ENCODE measurements at places on chromosomes 11 and 22.
A peak's percentile ranks its signal among the peaks of the same experiment; 100 is the strongest.

GRCh38 chr11:35170503-35170902, 31.5 kb downstream of the CD44 start:
- DNase-seq = no peak

DNA sequence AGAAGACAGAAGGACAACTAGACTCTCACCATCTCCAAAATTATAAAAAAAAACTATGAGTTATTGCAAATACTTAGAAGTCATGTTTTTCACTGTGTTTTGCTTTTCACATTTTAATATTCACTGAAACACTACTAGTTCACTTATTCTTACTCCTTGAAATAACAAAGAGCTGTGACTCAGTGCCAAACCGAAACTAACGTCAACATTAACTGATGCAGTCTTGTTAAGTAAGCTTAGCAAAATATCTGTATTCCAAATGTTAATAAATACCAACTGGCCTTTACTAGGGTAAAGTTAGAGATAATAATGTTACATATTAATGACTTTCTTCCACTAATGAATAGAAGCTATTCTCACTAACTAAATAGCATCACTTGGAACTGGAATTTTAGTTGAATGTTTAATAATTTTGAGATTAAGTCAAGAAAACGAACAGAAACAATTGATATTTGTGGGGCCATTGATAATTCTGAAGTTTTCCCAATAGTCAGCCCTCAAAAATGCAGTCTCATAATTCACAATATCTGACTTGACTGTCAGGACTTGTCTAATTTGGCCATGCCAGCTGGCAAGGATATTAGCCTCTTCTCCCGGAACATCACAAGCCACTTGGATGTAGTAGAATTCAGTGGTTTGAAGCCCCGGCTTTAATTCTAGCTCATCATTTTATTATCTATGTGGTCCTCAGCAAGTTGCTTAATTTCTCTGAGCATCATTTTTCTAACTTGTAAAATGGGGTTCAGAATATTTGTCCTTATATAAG, 230.1 kb upstream of the DDI1 start:
- DNase-seq = no peak

GRCh38 chr22:39215070-39215396, 29.7 kb downstream of the PDGFB start:
- DNase-seq = no peak

DNA sequence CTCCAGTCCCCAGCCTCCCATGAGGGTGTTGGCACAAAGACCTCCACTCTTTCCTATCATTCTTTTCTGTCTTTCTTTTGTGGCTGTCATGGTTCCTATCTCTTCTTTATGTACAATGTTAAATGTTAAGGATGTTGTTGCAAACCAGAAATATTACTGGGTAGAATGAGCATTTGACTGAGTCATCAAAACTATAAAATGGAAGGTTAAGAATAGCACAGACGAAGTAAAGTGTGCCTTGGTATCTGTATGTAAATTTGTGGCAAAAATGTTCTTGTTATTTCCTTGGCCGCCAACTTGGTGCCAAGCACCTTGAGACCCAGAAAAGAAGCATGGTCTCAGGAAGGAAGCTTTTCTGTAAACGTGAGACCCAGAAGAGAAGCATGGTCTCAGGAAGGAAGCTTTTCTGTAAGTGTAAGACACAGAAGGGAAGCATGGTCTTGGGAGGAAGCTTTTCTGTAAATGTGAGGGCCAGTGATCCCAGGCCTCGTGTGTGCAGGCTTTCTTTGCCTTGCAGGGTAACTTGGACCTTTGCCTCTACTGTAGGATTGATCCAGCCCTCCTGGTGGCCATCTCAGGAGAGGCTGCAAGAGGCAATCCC, 6.7 kb upstream of the PKP3 start:
- no peak for DNase-seq

- DNase-seq = no peak
Observed at GRCh38 chr22:23896166-23896522, 2.0 kb downstream of the MIF start.

- no peak for DNase-seq
Observed at GRCh38 chr11:64208086-64208795, 1.7 kb downstream of the FERMT3 start.

DNA sequence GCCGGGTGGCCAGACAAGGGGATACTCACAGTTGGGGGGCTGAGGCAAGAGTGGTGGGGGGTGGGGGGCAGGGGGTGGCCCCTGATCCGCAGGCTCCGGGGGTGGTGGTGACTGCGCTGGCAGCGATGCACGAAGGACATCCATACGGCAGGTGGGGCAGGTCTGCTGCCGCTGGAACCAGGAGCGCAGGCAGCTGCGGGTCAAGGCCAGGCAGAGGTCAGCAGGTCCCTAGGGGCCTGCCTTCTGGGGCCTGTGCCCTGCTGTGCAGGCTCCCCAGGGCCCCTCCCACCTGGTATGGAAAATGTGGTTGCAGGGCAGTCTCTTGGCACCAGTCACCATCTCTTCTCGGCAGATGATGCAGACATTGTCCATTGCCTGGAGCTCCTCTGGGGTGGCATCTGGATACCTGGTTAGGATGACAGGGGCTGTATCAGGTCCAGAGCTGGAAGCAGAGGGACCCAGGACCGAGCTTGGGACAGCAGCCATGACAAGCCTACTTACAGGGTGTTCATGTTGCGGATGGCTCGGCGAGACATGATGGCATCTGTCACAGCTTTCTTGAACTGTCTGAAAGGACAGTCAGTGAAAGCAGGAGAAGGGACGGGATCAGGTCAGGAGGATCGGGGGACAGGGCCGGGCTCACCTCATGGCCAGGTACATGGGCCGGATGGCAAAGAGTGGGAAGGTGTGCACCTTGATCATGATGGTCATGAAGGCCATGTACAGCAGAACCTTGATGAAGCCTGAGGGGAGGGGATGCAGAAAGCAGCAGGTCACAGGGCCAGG, 3.5 kb downstream of the SYVN1 start:
- no peak for DNase-seq

- DNase-seq = no peak
Observed at GRCh38 chr11:1009991-1010390, 26.5 kb downstream of the MUC6 start.

DNA sequence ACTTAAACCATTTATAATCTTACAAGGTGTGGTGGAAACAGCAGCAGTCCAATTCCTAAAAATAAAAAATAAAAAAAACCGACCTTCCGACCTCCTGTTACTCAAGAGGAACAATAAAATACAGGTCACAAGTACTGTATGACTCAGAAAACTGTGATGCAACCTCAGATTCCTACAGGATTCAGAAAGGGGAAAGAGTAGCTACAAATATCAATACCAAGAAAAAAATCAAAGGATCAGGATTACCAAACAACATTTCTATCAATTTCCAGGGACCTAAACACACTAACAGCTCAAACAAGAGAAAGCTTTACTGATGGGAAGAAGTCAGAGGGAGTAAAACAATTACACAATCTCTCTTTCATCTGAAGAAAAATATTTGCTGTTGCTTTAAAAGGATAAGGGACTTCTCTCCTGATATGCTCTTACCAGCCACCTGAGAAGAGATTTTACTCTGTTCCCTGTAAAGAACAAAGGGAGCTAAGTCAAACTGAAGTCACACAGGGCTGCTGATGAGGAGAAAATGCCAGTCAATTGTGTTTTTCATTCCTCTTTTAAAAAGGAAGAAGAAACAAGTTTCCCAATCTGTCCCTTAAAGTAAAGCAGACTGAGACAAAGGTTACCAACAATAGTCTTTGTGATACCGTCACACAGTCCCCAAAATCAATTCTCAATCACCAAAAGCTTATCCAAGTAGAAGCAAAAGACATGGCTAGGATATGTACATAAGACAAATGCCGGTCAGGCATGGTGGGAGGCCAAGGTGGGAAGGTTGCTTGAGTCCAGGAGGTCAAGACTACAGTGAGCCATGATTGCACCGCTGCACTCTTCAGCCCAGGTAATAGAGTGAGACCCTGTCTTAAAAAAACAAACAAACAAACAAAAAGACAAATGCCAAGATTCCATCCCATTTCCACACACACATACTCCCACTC, 39.3 kb downstream of the AMBRA1 start:
- DNase-seq = no peak

DNA sequence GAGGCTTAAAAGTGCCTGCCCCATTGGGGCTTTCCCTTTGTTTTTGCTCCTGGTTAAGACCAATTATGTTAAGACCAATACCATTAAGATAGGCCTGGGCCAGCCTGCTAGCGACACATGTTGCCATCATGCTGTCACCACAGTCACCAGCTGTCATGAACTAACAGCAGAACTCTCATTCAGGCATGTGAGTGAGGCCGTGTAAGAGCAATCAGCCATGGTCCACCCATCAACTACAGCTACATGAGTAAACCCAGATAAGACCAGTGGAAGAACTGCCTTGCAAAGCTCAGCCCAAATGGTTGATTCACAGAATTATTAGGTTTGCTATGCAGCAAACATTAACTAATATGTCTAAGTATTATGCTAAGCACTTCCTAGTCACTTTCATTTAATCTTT, 19.9 kb downstream of the GLYAT start:
- DNase-seq = no peak

GRCh38 chr22:23357053-23357452, 176.7 kb downstream of the BCR start:
- no peak for DNase-seq

DNA sequence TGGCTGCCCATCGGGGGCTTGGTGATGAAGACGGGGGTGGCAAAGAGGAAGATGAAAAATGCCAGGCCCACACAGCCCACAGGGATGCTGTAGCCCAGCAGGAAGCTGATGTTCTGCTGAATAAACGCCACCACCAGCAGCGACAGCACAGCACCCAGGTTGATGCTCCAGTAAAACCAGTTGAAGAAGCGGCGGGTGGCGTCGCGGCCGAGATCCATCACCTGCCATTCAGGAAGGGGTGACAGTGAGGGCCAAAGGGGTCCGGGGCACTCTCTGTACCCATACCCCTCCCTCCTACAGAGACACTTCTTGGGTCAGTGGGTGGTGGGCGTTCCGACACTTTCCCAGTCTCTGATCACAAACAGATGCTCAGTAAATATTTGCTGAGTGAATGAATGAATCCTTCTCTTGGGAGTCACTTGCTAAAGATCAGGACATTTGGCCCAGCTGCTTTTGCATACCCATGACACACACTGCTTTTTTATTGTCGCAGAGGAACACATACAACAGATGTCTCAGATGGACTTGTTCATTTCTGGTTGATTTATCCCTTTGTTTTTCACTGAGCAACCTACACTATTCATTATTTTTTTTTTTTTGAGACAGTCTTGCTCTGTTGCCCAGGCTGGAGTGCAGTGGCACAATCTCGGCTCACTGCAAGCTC, 5.2 kb downstream of the SLC15A3 start:
- no peak for DNase-seq

DNA sequence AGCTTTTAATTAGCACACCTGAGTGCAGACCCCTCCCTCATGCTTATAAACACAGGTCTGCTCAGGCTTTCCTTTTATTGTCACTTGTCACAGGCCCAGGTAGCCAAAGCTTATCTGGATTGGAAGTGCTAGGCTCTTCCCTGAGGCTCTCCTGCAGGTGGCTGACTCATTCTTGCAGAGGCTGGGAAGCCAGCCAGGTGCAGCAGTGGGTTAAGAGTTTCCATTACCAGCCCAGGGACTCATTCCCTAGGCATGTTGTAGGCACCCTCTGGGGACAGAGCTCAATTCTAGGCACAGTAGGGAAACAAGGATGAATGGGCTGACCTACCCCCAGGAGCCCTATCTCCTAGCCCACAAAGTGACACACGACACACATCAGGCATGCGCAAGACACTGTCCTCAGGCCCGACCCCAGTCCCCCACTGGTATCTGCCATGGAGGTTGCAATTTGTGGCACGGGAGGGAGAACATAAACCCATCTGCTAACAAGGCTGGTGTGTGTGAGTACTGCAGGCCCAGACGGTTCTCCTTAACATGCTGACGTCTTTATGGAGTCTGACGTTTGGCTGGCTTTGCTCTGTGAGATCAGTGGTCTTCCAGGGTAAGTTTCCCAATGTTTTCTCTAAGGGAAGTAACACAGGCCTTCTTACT, 94.2 kb downstream of the ABTB2 start:
- no peak for DNase-seq

DNA sequence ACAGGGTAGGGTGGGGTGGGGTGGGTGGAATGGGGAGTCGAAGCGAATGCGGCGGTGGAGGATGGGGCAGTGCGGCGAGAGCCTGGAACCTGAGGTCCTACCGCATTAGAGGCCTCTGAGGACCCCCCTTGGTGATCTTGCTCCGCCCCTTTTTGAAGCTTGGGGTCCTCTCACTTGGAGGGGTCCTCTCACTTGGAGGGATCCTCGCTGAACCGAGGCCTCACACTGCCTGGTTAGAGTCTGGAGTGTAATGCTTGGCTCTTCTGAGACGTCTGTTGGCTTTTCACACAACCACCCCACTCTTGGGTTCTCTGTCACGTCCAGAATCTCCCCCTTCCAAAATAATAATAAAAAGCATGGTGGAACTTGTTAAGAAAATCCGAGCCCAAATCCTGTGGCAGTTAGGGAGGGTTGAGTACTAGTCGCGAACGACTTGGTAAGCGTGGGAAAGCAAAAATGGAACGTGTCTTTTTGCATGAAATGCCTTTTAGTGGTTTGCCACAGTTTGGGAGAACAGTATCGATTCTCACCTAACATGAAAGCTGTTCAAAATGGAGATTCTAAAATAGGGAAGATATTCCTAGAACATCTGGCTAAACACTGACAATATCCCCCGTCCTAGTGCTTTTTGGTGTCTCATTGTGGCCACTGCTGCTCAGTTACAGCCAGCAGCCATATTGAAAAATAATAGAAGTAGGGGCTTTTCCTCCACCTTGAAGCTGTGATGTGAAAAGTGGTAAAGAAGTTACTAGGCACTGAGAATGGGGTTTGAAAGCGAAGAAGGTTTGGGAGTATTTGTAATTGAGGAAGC, 822 bp downstream of the RBX1 start:
- DNase-seq = no peak

- DNase-seq = no peak
Observed at GRCh38 chr11:58905011-58905720, 34.1 kb upstream of the GLYATL1 start.

- no peak for DNase-seq
Observed at GRCh38 chr11:46363031-46363407, 15.8 kb downstream of the DGKZ start.

DNA sequence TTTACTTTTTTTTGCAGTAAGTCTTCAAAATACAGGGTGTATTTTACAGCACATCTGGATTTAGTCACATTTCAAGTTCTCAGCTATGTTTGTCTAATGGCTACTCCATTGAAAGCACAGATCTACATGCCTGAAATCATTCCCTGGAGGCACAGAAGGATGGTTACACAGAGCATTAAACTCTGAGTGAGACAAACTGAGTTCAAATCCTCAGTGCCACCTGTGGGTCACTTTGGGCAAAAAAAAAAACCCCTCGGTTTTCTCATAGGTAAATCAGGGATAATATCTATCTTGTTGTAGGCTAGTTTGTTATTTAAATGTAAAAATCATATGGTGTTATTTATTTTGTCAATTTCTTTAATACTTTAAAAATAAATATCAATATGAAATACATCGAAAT, 7.7 kb downstream of the ANKRD49 start:
- no peak for DNase-seq

DNA sequence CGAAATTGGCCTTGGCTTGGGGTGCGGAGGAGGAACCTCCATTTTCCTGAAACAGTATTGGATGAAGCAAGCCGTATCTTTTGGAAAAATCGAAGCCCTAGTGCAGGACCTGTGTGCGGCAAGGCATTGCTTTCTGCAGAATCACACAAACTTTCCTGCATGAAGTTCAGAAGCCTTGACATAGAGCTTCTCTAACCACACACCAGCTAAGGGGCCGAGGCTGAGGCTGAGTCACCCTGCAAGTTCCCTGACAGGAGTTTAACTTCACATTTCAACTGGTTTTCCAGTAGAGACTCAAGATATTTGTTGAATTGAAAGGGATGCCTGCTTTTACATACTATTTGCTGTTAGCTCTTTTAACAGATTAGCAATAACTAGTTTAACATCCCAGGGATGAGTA, 67.8 kb downstream of the TCF20 start:
- peak; percentile 24 for DNase-seq

GRCh38 chr11:69044111-69045013, 4.4 kb upstream of the TPCN2 start:
- DNase-seq = no peak

Measured in activated T-cell treated with anti-CD3 and anti-CD28 coated beads for 1 hour (primary cell).